ENCODE measurements at places on chromosomes 7 and 10.

DNA sequence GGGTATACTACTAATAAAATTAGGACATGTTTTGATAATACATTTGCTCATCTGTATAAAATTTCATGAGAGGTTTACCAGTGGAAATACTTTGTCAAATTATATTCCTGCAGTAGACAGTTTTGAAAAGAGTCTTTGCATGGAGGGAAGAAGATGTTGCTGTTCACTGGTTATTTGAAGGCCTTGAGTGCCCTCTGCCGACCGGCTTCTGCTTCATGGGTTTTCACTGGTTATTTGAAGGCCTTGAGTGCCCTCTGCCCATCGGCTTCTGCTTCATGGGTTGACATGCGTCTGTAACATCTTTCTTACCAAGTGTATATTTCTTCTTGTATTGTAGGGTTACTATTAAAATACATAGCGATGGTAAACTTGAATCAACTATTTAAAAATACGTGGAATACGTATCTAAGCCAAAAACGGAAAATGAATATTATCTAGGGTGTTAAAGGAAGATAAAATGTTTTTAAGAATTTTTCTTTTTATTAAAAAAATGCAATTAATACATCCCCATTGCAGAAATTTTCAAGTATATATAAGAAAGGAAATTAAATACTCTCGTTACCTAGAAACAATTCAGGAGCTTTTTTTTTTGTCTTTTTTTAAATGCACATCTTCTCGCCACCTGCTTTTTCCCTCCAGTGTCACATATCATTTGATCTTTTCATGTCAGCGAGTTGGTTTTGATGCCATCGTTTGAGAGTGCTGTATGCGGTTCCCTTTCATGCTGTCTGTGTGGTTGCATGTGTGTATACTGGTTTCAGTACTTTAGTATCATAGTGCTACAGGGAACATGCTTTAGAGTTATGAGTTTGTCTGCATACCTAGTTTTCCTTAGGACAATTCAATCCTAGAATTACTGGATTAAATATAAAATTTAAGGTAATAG lies 73.4 kb downstream of the SHH start:
- DNase-seq: peak; percentile 26

DNA sequence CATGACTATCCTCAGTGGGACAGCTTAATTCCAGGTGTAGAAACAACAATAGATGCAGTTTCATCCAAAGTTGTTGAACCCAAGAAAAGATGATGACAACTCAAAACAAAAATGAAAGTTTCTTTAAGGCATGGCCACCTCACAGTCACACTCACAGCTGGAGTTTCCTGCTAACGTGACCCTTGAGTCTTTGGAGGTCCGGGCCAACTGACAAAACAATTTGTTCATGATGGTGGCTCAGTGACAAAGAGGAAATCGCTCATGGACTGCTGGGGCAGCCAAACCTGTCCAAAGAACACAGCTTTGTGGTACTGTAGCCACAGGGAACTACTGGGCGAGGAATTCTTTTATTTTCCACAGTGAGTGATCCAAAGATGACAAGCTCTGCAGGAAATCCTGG lies 96.0 kb upstream of the JCAD start:
- no peak for DNase-seq

DNA sequence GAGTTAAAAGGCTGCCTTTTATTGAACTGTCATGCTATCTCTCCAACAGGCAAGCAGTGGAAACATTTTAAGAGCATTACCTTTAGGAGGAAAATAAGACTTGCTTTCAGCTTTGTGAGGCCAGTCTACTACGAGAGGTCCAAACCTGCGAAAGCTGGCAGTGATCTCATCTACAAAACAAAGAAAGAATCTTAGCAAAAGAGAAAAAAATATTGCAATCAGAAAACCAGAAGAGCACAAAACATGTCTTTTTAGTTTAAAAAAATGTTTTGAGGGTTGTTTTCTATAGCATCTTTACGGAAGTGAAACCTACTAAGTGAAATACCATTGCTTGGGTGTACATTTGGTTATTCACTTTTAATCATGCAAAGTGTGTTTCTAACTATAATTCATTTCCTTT lies 147.9 kb downstream of the CPEB3 start:
- no peak for DNase-seq

GRCh38 chr10:47116445-47116844 lies 183.6 kb upstream of the GDF10 start:
- no peak for DNase-seq

GRCh38 chr10:63114031-63114814 lies 18.9 kb upstream of the NRBF2 start:
- DNase-seq: no peak

- DNase-seq: no peak
These were observed 95.4 kb downstream of the PPP1R9A start for GRCh38 chr7:95002775-95003174.

GRCh38 chr10:103824281-103824680 lies 31.1 kb downstream of the SH3PXD2A start:
- no peak for DNase-seq

- no peak for DNase-seq
These were observed 20.9 kb downstream of the RAMP3 start for GRCh38 chr7:45178241-45179225.

GRCh38 chr10:116146372-116147140 lies 126.5 kb downstream of the GFRA1 start:
- DNase-seq: no peak

DNA sequence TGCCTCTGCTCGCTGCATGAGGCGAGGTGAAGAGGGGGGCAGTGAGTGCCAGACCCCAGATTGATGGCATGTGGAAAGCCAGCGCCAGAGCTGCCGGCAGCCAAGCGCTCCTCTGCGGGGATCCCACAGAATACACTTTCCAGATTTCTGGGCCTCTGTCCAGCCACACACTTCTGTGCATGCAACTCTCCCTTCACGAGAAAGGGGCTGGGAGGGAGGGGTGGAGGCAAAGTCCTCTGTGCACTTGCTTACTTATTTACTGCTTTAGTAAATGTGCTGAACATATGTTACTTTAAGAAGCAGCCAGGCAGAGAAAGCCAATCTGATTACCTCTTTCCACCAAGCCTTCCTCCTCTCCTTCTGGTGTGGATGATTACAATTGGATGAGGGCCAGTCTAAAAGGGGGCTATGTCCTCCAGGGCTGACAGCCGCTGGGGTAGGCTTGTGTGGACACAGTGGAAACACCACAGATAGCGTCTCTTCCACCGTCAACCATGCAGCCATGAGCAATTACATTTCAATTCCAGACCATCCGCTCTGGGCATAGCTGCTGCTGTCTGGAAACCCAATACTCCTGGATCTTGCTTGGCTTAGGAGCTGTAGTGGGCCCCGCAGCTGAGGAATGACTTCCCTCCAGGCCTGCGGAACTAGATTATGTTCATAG lies 322.8 kb upstream of the ANKRD30A start:
- DNase-seq: no peak

- DNase-seq: no peak
These were observed 275.1 kb upstream of the KLF14 start for GRCh38 chr7:131008840-131009711.

- DNase-seq: no peak
These were observed 1.7 kb upstream of the TET1 start for GRCh38 chr10:68558478-68558877.

- DNase-seq: no peak
These were observed 2.3 kb upstream of the PAPSS2 start for GRCh38 chr10:87657371-87657770.

DNA sequence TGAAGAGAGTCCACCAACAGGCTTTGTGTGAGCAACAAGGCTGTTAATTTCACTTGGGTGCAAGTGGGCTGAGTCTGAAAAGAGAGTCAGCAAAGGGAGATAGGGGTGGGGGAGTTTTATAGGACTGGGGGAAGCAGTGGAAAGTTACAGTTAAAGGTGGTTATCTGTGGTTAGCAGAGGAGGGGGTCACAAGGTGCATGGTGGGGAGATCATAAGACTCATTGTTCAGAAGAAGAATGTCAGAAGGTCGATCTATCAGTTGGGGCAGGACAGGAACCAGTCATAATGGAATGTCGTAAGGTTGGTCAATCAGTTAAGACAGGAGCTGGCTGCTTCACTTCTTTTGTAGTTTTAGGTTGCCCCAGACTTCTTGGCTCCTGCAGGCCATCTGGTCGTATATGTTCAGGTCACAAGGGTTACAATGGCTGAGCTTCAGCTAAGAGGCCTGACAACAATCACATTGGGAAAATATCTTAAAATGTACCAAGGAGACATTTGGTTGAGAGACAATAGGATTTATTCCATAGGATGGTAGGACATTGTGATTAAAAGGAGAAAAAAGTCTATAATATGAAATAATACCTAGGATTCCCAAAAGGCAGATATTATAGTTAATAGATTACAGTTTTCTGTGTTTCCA lies 356.4 kb downstream of the ANKRD7 start:
- DNase-seq: no peak

- no peak for DNase-seq
These were observed 122.1 kb upstream of the SFMBT2 start for GRCh38 chr10:7532723-7533498.

DNA sequence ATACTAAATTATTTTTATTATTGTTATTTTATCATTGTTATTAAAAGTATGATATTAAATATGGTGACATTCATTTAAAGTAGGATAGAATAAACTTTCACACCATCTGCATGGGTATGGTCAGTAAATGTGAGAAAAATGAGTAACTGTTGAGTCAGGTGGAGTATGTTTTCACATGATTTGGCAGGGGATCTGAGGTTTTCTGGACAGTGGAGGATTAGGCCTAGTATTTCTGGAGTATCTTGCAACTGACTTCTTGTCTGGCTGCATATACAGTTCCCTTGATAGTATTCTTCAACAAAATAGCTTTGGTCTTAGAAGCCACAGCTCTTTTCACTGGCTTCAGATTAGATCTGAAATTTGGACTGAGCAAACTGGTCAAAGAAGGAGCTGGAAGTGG lies 54.5 kb downstream of the GBF1 start:
- DNase-seq: no peak

DNA sequence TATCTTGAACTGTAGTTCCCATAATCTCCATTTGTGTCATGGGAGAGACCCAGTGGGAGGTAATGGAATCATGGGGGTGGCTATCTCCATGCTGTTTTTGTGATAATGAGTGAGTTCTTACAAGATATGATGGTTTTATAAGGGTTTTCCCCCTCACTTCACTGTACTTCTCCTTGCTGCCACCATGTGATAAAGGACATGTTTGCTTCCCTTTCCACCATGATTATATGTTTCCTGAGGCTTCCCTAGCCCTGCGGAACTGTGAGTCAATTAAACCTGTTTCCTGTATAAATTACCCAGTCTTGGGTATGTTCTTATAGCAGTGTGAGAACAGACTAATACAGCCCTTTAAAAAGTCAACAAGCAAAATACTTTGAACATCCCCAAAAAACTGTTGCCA lies 427.7 kb downstream of the HTR7 start:
- DNase-seq: no peak

- no peak for DNase-seq
These were observed 527.7 kb upstream of the CELF2 start for GRCh38 chr10:10489805-10490571.

DNA sequence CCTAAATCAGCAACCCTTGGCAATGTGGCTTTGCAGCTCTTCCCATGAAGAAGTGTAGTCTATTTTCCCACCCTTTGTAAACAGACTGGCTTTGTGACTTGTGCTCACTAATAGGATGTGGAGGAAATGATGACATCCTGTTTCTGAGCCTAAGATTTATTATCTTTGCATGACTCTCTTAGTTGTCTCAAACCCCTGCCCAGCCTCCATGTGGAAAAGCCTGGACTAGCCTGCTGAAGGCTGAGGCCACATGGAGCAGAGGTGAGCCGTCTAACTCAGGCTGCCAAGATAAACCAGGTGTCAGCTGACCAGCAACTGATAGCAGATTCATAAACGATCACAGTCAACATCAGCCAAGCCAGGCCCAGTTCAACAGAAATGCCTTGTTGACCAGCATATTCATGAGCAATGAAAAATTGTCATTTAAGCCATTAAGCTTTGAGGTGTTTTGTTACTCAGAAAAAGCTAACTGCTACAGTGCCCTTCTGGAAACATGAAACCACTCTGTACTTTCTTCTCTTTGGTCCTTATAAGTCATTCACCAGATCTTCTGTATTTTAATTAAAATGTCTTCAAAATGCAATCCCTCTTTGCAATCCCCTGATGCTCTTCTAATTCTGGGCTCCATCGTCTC lies 586.3 kb upstream of the ANKRD30A start:
- DNase-seq: no peak

DNA sequence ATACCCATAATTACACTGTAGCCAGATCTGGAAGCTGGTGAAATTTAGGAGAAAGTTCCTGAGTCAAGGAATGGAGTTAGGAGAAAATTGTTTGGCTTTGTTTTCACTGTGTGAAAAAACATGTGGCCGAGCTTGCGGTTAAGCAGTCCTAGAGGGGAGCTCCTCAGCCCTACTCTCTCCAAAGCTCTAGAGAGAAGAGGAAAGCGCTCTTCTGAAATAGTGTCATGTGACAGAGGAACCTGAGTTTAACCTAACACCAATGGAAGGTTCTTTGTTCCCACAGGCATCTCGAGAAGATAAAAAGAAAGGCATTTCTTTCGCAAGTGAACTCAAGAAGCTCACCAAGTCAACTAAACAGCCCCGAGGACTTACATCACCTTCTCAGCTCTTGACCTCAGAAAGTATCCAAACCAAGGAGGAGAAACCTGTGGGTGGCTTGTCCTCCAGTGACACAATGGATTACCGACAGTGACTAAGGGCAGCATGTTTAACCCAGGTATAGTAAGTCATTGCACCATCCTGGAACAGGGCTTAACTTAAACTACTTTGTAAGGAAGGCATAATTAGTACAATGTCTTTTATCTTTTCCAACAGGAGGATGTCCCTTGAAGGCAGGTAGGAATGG lies 38.0 kb downstream of the NOC3L start:
- no peak for DNase-seq

DNA sequence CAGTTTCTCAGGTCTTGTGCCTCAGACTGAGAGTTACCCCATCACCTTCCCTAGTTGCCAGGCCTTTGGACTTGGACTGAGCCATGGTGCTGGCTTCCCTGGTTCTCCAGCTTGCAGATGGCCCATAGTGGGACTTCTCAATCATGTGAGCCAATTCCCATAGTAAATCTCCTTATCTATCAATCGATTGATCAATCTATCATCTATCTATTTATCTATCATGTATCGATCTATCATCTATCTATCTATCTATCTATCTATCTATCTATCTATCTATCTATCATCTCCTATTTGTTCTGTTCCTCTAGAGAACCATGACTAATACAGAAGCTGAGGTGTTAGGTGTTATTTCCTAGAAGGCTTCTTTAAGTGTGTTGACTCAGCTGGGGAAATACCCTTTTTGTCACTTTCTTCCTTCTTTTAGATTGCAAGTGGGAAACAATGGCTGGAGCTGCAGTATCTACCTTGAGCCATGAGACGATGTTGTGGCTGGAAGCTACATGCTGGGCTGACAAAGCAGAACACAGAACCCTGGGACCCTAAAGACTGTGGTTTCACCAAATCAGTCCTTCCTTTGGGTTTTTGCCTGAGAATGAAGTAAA lies 234.7 kb upstream of the GLI3 start:
- no peak for DNase-seq

DNA sequence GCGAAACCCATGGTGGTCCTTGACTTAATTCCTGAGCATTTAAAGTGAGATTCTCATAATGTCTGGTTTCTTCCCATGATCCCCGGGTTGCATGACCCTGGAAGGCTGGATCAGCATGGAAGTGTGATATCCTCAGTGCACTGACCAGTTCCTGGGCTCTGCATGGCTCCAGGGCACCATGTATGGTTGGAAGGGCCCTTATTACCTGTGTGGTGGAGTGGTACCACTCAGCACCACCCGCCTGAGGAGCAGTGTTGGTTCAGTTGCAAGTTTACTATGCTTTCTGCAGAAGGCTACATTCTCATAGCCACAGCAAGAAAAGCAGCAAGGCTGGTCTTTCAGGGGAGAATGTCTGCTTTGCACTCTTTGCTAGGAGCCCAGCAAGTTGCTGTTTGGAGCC lies 325.7 kb upstream of the MKI67 start:
- no peak for DNase-seq

GRCh38 chr7:18408461-18408860 lies 87.1 kb upstream of the HDAC9 start:
- no peak for DNase-seq

Data from stimulated activated CD4-positive, alpha-beta T cell treated with anti-CD3 and anti-CD28 coated beads, TNF-alpha, amount 100 ng/mL, for 24 hours (primary cell).